ENCODE measurements at places on chromosomes 4 and X.

GRCh38 chrX:135520022-135520552 is 373 bp upstream of the INTS6L start:
- no peak for DNase-seq

DNA sequence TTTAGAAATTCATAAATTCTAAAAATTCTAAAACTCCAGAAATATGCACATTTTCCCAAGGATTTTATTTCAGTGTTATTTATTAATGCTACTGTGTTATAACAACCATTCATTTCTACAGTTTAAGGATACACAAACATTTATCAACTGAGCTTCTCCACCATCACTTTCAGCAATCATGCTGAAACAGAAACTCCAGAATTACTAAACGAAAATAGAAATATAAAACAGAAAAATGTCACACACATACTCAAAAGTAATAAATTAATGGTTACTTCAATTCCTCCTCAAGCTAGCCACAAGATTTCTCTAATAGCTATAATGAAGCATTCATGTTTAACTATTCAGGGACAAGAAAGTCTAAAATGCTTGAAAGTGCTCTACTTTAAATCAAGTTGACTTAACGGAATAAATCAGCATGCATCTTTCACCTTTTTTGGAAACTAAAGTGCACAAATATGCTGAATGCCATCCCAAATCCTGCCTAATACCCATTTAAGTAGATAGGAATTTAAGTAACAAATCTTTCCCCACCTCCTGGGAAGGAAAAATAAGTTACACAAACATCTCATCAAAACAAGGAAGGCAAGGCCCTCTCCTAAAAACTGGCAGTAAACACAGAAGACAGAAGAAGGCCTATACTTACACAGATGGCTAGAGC is 563 bp downstream of the FAM13A start:
- DNase-seq = no peak

DNA sequence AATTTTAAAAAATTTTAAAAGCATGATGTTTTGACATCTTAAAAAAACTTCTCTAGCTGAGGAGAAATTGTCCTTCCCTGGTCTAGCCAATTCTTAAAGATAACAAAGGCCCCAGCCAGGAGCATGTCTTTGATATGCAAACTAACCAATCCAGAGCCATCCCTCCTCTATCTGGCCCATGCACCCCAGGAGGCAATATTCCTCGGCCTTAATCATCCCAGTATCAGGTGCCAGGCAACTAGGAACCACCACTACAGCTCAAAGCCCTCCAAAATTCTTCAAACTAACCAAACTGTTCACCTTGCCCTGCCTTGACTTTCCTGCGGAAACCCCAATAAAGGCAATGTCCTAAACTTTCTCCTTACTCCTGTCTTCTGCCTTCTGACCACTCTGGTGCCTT is 97.8 kb upstream of the USP9X start:
- DNase-seq = no peak

GRCh38 chrX:115499112-115499805 is 61.7 kb upstream of the PLS3 start:
- peak; percentile 39 for DNase-seq

- DNase-seq = no peak
Observed at GRCh38 chr4:84751707-84752106, 168.8 kb downstream of the CDS1 start.

DNA sequence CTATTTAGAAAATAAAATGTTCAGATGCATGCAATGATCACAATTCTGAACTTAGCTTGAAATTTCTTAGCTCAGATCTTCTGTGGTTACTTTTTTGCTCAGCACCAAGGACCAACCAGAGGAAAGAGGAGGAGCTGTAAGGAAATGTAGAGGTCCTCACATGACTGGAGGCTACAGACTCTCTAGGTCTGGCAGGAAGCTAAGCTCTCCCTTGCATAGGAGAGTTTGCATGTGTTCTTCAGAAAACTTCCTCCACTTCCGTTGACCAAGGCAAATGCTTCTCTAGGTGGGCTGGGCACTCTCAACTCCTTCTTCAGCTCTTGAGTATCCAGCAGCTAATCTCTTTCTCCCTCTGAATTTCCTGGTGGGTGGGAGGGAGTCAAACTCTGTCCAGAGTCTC is 119.6 kb downstream of the BTC start:
- DNase-seq = no peak

- no peak for DNase-seq
Observed at GRCh38 chr4:109010521-109010920, 247.7 kb upstream of the ETNPPL start.

DNA sequence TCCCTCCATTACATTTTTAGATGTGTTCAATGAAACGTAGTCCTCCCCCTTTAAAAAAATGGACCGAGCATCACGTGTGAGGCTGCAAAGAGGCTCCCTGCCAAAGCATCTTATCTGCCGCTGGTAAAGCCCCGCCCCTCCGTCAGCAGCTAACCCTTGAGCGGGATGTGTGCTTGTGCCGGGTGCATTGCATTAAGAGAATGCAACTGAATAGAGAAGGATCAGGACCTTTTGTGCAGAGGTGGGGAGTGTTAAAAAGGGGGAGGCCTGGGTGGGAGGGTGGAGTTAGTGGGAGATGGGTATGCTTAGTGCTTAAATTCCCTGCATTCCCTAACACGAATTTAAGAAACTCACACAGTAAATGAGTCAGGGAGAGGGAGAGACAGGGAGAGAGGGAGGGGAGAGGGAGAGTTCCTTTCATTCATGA is 66.0 kb downstream of the TBL1X start:
- DNase-seq = peak; percentile 59

DNA sequence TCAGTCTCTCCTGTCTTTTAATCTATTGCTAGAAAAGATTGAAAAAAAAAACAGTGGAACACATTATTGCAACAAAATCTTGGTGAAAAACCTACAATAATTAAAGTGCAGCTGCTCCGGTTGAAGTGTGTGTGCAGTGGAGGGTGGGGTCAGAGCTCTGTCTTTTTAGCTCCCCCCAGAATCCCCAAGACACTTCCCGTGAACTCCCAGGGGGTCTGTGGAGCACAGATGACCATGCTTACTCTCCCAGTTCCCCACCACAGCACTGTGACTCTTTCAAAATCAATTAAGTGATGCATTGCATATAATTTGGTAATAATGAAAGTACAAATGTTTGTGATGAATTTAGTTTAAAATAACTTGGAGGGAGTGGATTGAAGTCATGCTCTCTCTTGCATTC is 15.7 kb upstream of the SLC10A4 start:
- no peak for DNase-seq

DNA sequence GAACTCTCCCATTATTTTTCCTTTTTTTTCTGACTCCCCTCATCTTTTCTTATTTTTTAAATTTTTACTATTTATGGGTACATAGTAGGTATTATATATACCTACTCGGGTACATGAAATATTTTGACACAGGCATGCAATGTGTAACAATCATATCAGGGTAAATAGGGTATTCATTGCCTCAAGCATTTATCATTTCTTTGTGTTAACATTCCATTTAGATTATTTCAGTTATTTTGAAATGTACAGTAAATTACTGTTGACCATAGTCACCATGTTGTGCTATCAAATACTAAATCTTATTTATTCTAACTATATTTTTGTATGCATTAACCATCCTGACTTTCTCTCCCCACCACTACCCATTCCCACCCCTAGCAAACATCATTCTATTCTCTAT is 33.8 kb upstream of the SLIT2 start:
- no peak for DNase-seq

- DNase-seq = no peak
Observed at GRCh38 chr4:6008766-6009385, 9.4 kb downstream of the C4orf50 start.

DNA sequence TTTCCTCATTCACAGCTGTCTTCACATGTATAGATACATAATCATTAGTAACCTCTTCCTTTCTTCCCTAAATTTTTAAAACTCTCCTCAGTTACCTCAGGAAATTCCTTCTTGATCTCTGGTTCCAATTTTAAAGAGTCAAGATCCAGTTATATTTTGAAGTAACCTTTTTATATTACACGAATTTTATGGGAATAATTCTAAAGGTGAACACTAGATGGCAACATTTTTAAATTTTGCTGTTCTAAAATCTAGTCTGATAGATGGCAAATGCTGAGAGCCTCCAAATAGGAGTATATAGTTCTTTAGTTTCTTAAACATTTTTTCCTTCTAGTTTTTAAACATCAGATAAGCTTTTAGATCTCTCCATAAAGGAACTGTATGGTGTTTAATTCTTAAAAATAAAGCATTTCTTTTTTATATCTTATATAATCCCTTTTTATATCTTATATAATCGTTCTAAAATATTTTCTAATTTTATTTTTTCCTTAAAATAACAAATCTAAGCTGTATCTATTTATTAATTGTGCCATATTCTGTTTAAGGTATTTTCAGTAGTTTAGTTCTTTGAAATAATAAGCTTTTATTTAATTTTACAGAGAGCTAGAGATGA is 37.9 kb upstream of the PAPSS1 start:
- no peak for DNase-seq

- DNase-seq = no peak
Observed at GRCh38 chr4:124703154-124703553, 9.4 kb downstream of the ANKRD50 start.

Data from right forelimb (tissue), 1 donor.